Body of pancreas (tissue), 4 donors: ENCODE measurements at places on chromosomes 5 and 9. TPM values are rescaled to one million over a fixed set of nuclear protein-coding genes. Genes with fewer than 3 reads are reported as not detected.

The CNTLN gene
- total RNA-seq, result 11.2 TPM

The HAVCR2 gene
- 12.2 TPM for total RNA-seq

The PIP5KL1 gene
- 2.6 TPM for total RNA-seq

The RGS14 gene
- total RNA-seq, result 15.0 TPM

The SH2D3C gene
- total RNA-seq, result 3.3 TPM

The EIF4E1B gene
- total RNA-seq, result 11.5 TPM

The RFESD gene
- total RNA-seq, result 9.3 TPM

The FST gene
- 0.52 TPM for total RNA-seq

The TMEM245 gene
- 47.0 TPM for total RNA-seq

The SLC46A2 gene
- total RNA-seq, result not detected

The FUBP3 gene
- total RNA-seq, result 16.6 TPM

The MYMK gene
- not detected for total RNA-seq

The AFAP1L1 gene
- 2.9 TPM for total RNA-seq

The RXFP3 gene
- not detected for total RNA-seq

The ASPN gene
- total RNA-seq, result 3.6 TPM

The C9orf153 gene
- total RNA-seq, result 7.6 TPM

The TMEM252 gene
- total RNA-seq, result not detected

The IL9 gene
- not detected for total RNA-seq

The SOHLH1 gene
- total RNA-seq, result not detected

The XPA gene
- 15.8 TPM for total RNA-seq

The PCDHB10 gene
- total RNA-seq, result 2.3 TPM
